ENCODE measurements at places on chromosomes 6 and 20.

DNA sequence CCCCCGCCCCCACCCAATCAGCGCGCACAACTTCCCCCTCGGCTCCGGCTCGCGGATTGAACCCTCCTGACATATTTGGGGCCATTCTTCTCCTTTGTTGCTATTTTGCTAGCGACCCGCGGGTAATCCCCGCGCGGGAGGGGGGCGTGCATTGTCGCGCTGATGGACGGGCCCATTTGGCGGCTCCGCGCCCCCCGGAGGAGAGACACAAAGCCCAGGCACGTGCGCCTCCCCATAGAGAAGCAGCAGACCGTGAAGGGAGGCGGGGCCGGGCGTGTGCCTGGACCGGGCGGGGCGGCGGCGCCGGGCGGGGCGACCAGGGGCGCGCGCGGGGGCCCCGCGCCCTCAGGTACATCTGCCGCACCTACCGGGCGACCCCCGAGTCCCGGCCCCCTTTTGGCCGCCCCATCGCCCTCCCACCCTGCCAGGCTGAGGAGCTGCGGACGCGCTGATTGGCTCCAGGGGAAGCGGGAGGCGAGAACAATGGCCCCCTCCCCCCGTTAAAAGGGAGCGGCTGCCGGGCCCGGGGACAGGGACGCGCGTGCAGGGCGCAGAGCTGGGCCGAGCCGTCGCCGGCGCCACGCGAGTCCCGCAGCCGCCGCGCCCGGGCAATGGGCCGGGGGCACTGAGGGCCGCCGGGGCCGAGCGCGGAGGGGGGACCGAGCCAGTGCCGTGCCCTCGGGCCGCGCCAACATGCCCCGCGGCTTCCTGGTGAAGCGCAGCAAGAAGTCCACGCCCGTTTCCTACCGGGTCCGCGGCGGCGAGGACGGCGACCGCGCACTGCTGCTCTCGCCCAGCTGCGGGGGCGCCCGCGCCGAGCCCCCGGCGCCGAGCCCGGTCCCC is at the start of gene INSM1:
Gene INSM1 (plus strand): TSS at position 530 of the 843 bp plus-strand sequence. CDS start 164 bp downstream, at position 694.
- peak; percentile 89 for DNase-seq

GRCh38 chr20:23245553-23246181 is 104.9 kb upstream of the NXT1 start:
- no peak for DNase-seq

GRCh38 chr20:9110365-9110764 is 41.5 kb downstream of the PLCB4 start:
- DNase-seq = no peak

DNA sequence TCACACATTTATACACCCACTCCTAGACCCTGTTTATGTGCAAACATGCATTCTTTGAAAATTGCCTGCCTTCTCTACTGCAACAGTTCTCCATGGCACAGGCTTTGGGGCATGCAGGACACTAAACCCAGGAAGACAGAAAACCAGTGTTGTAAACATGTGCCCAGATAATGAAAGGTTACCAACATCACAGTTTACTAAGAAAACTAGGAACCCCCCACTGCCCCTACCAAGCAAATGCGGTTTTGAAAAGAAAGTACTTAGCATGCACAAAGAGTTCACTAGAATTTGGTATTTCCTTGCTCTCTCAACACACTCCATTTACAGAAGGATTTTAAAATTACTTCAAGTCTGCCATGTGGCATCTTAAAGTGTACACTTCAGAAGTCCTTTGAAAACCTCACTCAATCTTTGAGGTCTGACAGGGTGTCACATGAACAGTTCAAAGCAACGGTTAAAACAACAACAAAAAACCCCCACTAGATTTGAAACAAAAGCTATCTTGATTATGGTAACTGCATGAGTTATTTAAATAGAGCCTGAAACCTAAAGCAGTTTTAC is 245.0 kb downstream of the GMPR start:
- DNase-seq = no peak

DNA sequence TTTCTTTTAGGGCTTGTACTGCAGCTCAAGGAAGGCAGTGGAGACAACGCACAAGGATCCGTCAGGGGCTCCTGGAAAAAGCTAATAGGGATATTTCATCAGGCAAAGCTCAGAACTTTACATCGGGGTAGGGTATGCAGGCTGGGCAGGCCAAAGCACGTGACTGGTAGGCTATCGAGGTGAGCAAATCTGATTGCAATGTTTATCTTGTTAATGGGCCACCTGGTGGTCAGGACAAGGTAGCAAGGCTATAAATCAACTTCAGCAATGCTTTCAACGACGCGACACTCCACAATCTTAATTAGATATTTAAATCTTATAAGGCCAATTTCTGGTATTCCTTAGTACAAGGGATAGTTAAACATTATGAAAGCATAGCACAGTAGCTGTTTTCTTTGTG is 1302.8 kb upstream of the EYS start:
- no peak for DNase-seq

DNA sequence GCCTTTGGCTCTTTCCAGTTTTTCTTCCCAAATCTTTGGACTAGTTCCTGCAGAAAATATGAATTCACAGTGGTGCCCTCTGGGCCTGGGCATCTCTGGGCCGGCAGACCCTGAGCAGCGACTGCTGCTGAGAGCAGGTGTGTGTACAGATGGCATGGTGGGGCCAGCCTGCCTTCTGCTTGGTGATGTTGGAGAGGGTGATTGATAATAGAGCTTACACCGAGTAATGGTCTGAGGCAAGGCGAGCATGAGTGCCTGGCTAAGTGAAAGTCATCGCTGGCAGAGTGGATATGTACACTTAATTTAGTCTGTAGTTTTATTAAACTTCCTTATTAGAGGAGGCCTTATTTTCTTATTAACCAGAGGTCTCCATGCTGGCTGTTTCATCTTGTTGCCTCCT is 156.9 kb downstream of the CDKAL1 start:
- DNase-seq = peak; percentile 72

- DNase-seq = no peak
Observed at GRCh38 chr20:39619271-39619785, 657.2 kb downstream of the DHX35 start.
